ENCODE measurements at places on chromosomes 6 and 20. TPM values are rescaled to one million over a fixed set of nuclear protein-coding genes. Genes with fewer than 3 reads are reported as not detected.

PPP1R3G gene
- total RNA-seq = 0.11 TPM

RBPJL gene
- not detected for total RNA-seq

CDSN gene
- total RNA-seq = not detected

ENPP4 gene
- 9.3 TPM for total RNA-seq

GPX5 gene
- total RNA-seq = not detected

PRICKLE4 gene
- not detected for total RNA-seq

MLN gene
- not detected for total RNA-seq

UST gene
- total RNA-seq = 2.9 TPM

DEFB124 gene
- not detected for total RNA-seq

NT5E gene
- 26.8 TPM for total RNA-seq

SLC32A1 gene
- not detected for total RNA-seq

TREML2 gene
- total RNA-seq = 14.9 TPM

E2F1 gene
- 68.4 TPM for total RNA-seq

RIPOR3 gene
- not detected for total RNA-seq

DCDC2 gene
- 0.14 TPM for total RNA-seq

DZANK1 gene
- 2.2 TPM for total RNA-seq
